ENCODE measurements at places on chromosomes 5 and 9.

GRCh38 chr5:169160405-169160901, 140.5 kb downstream of the SLIT3 start:
- peak; percentile 38 for DNase-seq

DNA sequence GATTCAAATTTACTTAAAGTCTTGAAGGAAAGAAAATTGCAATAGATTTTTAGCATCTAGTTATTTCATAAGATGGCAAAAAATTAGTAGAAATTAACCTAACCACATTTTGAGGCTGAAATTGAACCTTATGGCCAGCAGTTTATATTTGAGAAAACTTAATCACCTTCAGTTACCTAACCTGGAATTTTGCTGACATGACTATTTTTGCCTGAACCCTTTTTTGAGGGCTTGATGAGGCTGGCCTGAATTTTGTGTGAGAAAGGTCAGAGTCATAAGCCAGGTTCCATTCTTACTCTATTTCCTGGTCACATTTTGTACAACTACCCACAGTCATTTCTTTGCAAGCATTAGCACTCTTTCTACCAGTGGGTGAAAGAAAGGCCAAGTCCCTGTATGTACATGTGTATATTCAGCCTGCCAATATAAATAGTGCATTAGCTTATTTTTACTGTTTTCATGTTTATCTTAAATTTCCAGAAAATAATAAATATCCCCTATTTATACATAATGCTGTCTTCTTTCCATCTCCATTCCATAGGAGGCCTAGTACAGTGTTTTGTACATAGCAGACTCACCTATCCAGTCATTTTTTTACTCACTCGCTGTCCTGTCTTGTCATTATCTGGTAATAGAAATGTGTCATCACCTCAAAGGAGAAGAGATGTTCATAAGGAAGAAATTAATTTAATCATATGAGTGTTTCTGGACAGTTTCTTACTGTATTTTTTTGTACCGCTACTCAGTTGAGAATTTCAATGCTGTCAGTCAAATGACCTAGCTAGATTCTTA, 108.4 kb upstream of the SGCD start:
- no peak for DNase-seq

DNA sequence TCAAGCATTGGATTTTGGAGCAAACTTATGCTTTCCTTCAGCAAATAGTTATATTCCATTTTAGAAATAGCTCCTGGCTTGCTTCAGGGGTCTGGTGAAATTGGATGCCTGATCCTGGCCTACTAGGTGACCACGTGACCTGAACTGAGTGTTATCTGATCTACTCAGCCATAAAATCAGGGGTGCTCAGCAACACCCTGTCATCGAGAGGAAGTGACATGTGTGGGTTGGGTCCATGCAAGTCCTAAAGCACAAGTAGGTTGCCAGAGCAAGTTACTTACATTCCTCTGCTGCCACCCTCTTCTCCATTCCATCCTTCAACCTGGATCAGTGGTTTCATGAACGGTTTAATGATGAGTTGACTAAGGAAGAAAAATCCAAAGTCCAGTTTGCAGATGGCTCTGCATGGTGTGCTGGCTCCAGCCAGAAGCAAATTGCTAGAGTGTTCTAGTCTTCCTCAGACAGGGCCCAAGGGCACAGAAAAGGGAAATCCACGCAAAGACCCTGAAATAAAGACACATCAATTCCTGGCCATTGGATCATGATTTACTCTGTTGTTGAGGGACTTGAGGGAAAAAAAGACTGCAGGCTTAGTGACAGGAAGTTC, 2.8 kb upstream of the FAM193B start:
- no peak for DNase-seq

- DNase-seq, result no peak
Observed at GRCh38 chr5:133863857-133864585, 104.4 kb downstream of the C5orf15 start.

All from AG09319 (cell line).